ENCODE measurements at places on chromosomes 7 and 10.

GRCh38 chr7:107103369-107103768 lies 58.9 kb downstream of the PRKAR2B start:
- no peaks in the 10 kb centered on the region for H3K4me1 ChIP-seq
- H3K27me3 ChIP-seq, result no peaks in the 10 kb centered on the region
- H3K27ac ChIP-seq, result no peak overlapping the region
- H3K36me3 ChIP-seq, result no peaks in the 10 kb centered on the region
- H3K4me3 ChIP-seq, result no peak overlapping the region

DNA sequence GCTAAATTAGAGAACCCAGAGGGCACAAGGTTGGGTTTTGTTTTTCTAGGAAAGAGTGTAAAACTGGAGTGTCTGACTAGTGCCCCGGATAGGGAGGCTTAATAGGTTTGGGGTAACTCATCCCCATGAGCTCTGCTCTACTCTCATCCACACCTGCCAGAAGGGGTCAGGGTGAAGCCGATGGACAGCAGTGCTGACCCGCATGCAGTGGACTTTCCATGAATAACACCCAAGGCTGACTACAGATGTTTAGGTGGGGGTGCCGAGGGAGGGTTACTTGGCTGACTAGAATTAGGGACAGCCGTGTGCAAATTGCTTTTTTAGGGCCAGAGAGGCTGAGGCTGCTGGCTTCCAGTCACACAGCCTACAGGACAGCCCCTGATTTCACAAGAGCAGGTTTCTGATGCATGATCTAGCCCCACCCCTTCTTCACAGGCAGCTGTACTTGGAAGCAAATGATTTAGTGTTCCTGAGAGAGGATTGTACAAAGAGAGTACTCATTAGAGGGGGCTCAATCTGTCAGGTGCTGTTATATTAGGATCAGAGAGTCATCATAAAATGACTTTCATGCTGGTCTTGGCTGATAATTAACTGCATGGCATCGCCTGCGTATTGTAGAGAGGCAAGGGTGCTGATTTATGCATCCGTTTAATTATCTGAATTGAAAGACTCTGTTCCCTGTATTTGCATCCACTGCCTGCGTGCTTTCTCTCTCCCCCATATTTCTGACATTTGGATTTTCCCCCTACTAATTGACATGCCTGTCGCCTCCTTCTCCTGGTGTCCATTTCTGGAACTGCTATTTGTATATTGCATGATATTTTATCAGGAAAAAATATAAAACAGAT lies 9.5 kb downstream of the INHBA start:
- no peak overlapping the region for H3K4me3 ChIP-seq
- DNase-seq, result no peak
- no peak overlapping the region for H3K27ac ChIP-seq

GRCh38 chr10:100749309-100750217 lies 4.2 kb downstream of the PAX2 start:
- H3K4me3 ChIP-seq, result no peak overlapping the region
- no peaks in the 10 kb centered on the region for H3K36me3 ChIP-seq
- no peak overlapping the region for H3K27ac ChIP-seq
- H3K4me1 ChIP-seq, result peaks cover 6% of the 10 kb centered on the region
- peaks cover 99% of the 10 kb centered on the region for H3K27me3 ChIP-seq
- peak; percentile 24 for DNase-seq

DNA sequence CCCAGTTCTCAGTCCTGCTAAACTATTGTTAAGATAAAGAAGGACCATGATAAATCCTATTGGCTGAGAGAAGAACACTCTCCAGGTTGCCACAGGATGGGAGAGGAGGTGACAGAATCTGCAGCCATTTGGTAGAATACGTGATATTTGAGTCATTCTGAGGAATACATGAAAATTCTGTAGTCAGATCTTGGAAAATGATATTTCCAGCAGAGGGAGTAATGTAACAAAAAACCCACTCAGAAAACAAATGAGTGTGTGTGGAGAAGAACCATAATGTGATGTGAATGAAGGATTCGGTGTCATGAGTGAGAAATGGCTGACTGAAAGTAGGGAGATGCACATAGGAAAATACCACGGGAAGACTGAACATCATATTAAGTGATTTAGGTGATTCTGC lies 128.5 kb upstream of the PFKP start:
- H3K4me3 ChIP-seq, result no peak overlapping the region
- no peak overlapping the region for H3K27ac ChIP-seq
- H3K4me1 ChIP-seq, result no peaks in the 10 kb centered on the region
- no peaks in the 10 kb centered on the region for H3K27me3 ChIP-seq
- no peak for DNase-seq

- no peak overlapping the region for H3K4me3 ChIP-seq
- H3K27me3 ChIP-seq, result peaks cover 5% of the 10 kb centered on the region
- H3K27ac ChIP-seq, result no peak overlapping the region
These were observed 97.5 kb upstream of the CCDC6 start for GRCh38 chr10:60003651-60004523.

- H3K27ac ChIP-seq, result no peak overlapping the region
- H3K4me3 ChIP-seq, result no peak overlapping the region
- H3K4me1 ChIP-seq, result no peaks in the 10 kb centered on the region
- peaks cover 1% of the 10 kb centered on the region for H3K27me3 ChIP-seq
- peaks cover 96% of the 10 kb centered on the region for H3K36me3 ChIP-seq
These were observed 53.2 kb downstream of the LARP4B start for GRCh38 chr10:878333-878759.
